ENCODE measurements at places on chromosomes 1 and 21.

- no peak for DNase-seq
These were observed 6.4 kb upstream of the AGL start for GRCh38 chr1:99843760-99844159.

GRCh38 chr1:46622344-46622743 lies 5.7 kb upstream of the MOB3C start:
- DNase-seq, result no peak

- DNase-seq, result no peak
These were observed 1.2 kb upstream of the MKNK1 start for GRCh38 chr1:46605232-46605631.

- DNase-seq, result no peak
These were observed 50.6 kb downstream of the UCK2 start for GRCh38 chr1:165877940-165878556.

DNA sequence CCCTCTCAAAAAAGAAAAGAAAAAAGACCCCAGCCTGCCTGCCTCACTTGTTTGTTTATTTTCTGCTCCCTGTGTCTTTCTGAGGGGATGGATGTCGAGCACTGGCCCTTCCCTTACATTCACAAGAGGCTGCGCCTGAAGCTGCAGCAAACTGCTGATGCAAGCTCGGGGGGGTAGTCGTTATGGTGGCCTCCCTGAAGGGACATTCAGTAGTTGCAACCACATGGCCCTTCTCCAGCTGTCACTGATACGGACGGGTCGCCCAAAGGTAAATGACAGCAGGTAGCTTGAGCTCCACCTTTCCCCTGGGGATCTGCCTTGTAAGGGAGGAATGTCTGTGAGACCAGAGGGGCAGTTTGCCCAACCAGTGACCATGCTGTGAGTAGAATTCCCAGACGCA lies 17.7 kb downstream of the PLEKHM2 start:
- DNase-seq, result no peak

- no peak for DNase-seq
These were observed 711.1 kb upstream of the CHRM3 start for GRCh38 chr1:238675221-238675620.

- no peak for DNase-seq
These were observed 23.5 kb downstream of the TOR3A start for GRCh38 chr1:179105393-179105792.

GRCh38 chr1:179082333-179082998 lies 596 bp downstream of the TOR3A start:
- no peak for DNase-seq

DNA sequence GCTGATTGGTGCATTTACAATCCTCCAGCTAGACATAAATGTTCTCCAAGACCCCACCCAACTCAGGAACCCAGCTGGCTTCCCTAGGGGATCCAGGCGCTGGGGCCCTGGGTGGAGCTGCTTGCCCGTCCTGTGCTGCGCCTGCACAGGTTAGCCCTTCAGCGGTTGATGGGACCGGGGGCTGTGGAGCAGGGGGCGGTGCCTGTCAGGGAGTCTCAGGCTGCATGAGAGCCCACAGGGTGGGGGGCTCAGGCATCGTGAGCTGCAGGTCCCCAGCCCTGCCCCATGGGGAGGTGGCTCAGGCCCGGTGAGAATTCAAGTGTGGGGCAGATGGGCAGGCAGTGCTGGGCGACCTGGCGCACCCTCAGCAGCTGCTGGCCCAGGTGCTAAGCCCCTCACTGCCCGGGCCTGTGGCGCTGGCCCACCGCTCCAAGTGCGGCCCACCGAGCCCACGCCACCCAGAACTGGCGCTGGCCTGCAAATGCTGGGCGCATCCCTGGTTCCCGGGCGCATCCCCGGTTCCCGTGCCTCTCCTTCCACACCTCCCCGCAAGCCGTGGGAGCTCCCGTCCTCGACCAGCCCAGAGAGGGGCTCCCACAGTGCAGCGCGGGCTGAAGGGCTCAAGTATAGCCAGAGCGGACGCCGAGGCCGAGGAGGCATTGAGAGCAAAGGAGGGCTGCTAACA lies 23.1 kb upstream of the CLCA4 start:
- no peak for DNase-seq

GRCh38 chr1:46490406-46490655 lies 695 bp downstream of the DMBX1 start:
- no peak for DNase-seq

DNA sequence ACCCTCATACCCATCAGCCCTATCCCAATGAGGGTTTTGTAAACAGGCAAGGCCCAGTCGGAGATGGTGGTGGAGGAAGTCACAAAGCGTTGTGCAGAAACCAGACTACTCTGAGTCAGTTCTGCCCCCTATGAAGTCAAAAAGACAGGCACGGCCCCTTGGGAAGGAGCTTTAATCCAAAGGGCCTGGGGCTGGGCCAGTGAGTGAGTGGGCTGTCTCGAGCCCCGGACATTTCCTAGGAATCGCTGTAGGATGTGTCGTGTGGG lies 442 bp upstream of the AHCYL1 start:
- no peak for DNase-seq

DNA sequence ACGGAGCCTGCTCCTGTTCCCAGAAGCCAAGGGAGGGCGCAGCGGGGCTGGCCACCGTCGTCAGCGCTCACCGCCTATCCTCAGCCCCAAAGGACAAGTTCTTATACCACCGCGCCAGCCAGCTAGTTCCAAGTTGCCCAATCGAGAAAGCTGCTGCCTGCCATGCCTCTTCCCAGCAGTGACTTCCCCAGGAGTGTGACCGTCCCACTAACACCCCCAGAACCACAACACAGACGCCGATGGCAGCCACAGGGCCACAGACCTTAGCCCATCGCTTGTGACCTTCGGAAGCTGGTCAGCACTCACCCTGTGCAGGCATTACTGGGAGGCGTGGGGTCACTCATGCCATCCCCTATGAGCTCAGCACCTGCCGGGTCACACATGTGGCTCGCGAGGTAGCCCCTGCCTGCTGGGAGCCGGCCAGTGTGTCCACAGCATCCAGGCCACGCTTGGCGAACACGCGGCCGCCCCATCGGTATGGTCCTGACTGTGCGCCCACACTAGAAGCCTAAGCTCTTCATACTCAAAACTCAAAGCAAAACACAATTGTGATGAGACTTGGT lies 20.1 kb downstream of the NADK start:
- DNase-seq, result no peak

DNA sequence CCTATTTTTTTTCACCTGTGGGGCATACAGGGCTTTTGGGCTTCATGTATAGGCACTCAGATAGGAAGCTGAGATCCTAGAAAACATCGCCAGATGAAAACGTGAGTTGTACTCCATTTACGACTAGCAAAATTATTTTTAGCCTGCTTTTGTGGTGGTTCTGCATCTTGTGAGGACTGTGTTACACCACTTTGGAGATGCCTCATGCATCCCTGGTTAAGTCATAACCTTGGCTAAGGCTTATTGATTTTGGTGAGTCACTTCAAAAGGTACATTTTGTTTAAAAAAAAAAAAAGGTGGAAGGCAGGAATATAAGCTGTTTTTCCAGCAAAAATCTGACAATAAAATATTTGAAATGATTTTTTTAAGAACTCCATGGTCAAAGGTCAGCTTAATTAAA lies 101.8 kb upstream of the OLFM3 start:
- no peak for DNase-seq

- DNase-seq, result no peak
These were observed 24.8 kb upstream of the KCNE1 start for GRCh38 chr21:34536820-34537219.

DNA sequence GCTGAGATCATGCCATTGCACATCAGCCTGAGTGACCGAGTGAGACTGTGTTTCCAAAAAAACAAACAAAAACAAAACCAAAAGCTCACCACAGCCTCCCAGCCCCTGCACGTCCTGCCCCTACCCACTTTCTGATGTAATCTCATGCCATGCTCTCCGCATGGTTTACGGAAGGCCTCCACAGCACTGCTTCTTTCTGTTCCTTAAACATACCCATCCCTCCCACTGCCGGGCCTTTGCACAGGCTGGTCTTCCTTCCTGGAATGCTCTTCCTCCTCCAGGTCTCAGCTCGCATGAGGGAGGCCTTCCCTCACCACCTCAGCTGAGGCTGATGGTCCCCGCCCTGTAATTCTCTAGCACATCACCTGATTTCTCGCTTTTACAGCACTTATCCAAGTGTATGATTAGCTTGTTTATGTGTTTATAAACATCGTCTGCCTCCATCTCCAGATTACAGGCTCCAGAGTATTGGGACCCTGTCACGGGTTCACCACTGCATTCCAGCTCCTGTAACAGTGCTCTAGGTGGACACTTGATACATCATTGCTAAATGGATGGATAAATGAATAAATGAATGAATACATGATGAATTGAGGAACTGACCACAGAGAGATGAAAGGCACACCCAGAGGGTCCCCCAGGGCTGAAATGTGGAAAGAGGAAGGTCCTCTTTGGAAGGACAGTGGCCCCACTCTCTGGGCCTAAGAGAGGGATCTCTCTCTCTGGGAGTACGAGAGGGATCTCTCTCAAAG lies 22.1 kb downstream of the TCEA3 start:
- DNase-seq, result no peak

- no peak for DNase-seq
These were observed 8.4 kb downstream of the C1orf115 start for GRCh38 chr1:220698607-220699016.

DNA sequence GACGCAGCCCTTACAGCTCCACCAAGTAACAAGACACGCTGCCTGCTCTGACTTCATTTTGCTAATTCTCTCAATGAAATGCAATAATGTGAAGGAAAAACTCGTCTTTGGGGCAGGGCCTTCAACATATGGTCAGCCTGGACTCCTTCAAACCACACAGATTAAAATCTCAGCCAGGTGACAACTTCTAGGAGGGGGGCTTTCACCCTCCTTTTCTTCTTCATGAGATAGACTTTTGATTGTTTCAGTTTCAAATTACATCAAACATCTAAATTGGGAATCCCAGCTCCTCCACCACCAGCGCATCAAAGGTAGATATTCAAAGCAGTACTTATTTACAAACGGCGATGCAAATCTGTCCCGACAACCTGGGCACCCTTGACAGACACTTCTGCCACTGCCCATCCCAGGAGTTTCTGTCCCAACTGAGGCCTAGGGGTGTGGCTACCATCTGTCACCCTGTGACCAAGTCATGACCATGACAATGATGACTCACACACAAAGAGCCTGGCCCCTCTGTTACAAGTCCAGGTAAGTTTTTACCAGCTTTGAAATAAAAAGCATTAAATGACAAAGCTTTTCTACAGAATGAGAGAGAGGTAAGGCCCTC lies 29.7 kb downstream of the SSBP3 start:
- no peak for DNase-seq

DNA sequence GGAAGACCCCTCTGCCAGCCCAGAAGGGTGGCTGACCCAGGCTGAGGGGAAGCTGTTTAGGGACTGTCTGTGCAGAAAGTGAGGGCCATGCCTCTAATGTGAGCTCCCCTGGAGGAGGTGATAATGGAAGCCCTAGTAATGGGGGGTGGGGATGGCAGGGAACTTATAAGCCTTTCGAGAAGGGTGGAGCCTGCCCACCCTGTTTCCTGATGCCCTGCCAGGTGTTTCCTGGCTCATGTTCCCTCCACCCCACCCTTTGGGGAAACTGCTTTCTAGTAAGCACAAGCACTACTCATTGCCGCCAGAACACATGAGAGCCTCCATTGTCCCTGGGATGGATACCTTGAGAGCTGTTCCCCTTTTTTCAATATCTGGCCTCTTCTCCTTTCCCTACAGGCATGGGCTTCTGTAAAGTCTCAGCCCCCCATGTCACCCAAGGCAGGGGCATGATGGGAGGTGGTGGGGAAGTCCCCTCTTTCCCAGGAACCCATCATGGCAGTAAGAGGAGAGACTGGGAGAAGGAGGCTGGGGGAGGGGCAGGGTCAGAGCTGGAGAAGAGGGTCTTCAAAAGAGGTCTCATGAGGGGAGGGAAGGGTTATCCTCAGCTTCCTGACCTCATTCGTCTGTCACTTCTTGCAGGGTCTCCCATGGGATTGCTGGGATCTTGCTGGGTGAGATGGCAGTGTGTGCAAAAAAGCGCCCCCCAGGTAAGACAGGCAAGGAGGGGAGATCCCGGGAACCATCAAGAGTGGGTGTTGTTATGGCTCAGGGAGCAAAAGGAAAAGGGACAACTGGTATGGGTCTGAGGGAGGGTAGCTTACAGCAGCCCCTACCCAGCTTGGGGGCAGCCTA lies 2.4 kb downstream of the ATP8B2 start:
- no peak for DNase-seq

- no peak for DNase-seq
These were observed 7.8 kb upstream of the GJB5 start for GRCh38 chr1:34746785-34747637.

DNA sequence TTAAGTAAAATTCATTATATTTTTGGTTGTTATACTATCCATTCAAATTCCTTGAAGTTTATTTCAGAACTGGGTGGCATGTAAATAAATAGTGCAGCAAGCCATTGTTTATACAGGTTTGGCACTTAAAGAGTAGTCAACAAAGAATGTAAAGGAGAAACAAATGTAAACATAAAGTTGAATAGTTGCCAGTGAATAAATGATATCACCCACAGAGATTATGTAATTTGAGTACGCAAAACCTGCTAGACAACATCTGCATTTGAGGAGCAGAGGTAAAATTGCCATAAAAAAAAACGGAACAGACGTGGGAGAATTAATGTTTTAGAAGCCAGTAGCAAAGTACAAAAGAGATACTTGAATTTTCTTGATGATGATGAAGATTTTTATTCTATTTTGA lies 111.6 kb downstream of the ADGRL2 start:
- no peak for DNase-seq

DNA sequence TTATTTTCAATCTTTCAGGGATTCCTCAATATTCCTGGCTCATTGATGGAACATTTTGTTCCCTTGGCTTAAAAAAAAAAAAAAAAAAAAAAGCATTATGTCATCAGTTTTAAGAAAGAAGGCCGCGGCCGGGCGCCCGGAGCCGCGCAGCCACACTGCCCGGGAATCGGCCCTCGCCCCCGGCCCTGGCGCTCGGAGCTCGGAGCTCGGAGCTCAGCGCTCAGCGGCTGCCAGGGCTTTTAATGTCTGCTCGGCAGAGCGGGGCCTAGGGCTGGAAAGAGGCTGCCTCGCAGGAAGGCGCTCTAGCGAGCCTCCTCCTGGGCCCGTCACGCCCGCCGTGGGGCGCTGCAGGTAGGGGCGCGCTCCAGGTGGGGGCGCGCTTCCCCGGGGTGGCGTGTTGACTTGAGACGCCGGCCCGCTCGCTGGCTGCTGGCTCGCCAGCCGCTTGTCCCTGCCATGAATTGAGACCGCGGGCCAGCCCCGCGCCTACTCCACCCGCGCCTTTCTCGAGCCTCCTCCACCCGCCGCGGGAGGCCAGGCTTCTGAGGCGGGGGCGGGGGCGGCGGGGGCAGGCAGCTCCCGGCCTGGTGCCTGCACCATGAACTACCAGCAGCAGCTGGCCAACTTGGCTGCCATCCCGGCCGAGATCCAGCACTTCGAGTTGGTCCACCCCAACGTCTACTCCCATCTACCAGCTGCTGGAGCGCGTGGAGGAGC lies 5.4 kb upstream of the TDRD5 start:
- no peak for DNase-seq

GRCh38 chr1:220301630-220302029 lies 29.4 kb upstream of the RAB3GAP2 start:
- no peak for DNase-seq

- no peak for DNase-seq
These were observed 17.0 kb upstream of the RUNX3 start for GRCh38 chr1:24946861-24947658.

Measured in stimulated activated CD8-positive, alpha-beta memory T cell treated with anti-CD3 and anti-CD28 coated beads, Interleukin-7, amount 100 ng/mL, for 24 hours (primary cell).